Stimulated activated CD8-positive, alpha-beta memory T cell treated with anti-CD3 and anti-CD28 coated beads, Interleukin-7, amount 100 ng/mL, for 48 hours (primary cell): ENCODE measurements at places on chromosomes 1 and 21.

GRCh38 chr1:186974774-186975181 is 146.0 kb downstream of the PLA2G4A start:
- DNase-seq, result no peak

GRCh38 chr1:112927462-112927990 is 28.5 kb downstream of the SLC16A1 start:
- DNase-seq, result no peak

GRCh38 chr1:29323636-29324035 is 87.3 kb downstream of the PTPRU start:
- no peak for DNase-seq

DNA sequence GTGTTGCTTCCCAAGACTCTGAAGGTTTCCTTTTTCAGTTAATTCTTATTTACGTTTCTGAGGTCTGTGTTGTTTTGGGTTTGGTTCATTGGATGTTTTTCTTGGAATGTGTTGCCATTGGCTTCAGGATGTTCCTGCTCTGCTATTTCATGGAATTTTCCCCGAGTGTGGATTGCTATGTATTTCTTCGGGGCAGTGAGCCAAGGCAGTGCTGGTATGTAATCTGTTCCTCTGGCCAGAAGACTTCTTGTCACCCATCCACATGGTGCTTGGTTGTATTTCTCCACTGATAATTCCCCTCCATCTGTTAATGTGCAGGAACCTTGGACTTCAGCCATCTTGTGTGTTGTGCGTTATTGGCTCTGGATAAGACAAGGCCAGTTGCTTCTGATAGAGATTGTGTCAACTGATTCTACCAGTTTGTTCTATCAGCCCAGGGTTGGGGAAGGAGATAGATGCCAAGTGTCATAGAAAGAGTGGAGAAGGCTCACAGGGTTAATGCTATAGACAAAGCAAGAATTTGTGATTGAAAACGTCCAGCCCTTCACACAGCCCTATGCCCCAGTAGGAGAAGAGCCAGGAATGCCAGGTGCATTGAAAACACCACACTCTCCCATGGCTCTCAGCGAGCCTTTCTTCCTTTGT is 505.2 kb downstream of the PLPP3 start:
- no peak for DNase-seq

DNA sequence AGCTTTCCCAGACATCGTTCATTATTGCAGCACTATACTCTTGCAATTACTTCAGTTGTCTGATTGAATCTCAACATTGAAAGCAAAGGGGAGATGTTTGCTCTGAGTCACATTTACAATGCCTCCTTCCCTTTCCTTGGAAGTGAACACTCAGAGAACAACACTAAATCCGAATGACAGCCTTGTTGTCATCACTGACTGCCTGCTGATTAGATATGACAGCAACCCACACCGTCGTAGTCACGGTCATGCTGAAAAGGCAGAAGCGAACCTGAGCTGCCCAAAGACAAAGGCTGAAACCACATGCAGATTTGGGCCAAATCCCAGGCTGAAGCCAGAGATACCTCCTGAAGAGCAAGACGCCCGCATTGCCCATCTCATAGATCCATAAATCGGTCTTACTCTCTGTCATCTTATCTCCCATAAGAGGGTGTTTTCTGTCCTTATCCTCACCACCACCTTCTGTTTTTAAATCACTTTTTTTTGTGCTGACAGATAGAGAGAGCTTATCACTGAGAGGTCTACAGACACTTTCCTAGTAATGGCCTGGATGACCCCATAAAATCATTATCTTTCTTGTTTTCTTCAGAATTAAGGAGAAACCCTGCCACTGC is 47.5 kb downstream of the TMCO4 start:
- DNase-seq, result no peak

DNA sequence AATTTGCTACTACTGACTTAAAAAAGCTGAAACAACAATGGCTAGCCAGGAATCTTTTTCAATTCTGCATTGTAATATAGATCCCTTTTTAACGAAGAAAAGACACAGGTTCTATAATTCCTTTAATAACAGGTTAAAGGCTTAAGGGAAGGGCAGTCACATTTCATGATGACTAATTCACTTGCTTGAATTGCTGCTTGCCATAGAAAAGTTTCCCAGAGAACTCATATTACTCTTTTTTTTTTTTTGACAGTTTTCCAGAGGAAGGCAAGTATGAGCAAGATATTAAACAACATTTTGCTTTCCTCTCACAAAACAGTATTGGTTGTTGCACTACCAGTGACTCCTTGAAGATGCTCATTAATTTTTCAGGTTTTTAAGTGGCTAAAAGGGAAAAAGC is 60.9 kb downstream of the IL23R start:
- DNase-seq, result no peak

- no peak for DNase-seq
Measured at GRCh38 chr1:41664861-41665640, 180.6 kb upstream of the EDN2 start.

DNA sequence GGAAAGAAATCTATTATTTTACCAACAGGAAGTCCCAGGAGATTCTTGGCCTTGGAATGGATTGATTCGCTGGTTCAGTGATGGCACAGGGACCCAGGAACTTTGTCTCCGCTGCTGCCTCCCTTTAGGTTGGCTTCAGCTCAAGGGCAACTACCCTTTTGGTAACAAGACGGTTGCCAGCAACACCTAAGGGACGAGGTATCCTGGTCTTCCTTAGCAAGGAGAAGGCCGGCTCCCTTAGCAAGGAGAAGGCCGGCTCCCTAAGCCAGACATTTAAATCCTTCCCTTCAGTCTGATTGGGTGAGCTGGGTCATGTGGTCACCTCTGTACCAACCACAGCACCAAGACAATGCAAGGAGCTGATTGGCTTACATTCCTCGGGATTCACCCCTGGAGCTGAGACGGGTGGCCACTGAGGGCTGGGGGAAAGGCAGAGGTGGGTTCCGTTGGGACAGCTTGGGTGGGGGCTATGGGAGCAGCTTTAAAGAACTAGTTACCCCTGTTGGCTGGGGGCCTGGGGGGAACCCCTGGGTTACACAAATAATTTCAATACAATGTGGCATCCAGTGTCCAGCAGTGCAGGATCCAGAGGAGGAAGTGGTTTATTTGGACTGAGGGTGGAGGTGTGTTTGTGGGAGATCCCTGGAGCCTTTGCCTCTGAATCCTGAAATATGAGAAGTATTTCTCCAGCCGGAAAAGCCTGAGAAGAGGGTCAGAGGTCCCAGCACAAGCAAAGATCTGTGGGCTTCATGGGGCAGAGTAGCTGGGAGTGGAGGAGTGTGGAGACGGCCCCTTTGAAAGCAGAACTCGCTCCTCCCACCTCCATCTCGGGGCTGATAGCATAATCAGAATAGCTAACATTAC is 20.7 kb upstream of the CLIC4 start:
- no peak for DNase-seq

DNA sequence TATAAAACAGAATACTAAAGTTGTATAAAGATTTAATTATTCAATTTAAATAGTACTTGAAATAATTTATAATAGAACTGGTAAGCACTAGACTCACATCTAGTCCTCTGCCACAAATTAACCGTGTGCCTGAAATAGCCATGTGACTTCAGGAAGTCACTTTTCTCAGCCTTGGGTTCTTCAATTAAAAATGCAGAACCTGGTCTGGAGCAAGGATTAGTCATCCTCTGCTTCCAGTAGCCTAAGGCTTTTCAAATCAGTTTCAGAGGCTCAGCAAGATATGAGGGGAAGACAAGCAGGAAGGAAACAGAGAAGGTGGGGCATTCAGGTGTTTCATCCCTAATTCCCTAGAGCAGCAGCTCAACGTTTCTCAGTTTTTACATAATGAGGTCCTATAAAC is 23.0 kb downstream of the DPH5 start:
- no peak for DNase-seq

- no peak for DNase-seq
Measured at GRCh38 chr1:61287014-61287413, 204.7 kb downstream of the NFIA start.

GRCh38 chr21:31164713-31165694 is 126.7 kb upstream of the KRTAP19-8 start:
- no peak for DNase-seq

DNA sequence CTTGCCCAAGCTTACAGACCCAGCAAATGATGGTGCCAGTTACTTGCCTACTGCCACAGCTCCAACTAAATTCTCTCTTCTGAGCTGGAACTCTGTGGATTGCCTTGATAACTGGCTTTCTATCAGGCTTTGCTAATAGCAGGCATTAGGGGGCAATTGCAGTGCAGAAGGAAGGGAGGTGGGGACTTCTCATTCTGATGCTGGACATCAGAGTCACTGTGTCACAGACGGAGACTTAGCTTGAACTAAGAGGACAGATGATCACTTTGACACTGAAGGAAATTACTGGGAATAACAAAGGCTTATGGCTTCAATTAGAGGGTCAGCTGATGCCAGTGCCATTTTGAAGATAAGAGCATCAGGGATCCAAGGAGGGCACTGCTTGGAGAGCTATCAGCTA is 114.5 kb downstream of the DDX20 start:
- DNase-seq, result no peak

DNA sequence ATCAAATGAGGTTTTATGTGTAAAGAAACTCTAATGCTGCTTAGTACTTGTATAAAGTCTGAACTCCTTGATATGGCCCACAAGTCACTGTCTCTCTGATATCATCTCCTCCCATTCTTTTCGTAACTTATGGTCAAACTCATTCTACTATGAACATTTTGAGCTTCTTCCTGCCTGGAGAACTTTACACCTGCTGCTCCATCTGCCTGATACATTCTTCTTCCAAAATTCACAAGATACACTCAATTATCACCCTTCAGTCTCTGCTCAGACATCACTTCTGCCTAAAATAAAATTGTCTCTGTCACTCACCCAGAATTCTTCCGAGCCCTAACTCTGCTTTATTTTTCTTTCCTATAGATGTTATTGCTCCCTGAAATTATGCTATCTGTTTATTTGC is 192.8 kb upstream of the LYPLAL1 start:
- DNase-seq, result no peak

DNA sequence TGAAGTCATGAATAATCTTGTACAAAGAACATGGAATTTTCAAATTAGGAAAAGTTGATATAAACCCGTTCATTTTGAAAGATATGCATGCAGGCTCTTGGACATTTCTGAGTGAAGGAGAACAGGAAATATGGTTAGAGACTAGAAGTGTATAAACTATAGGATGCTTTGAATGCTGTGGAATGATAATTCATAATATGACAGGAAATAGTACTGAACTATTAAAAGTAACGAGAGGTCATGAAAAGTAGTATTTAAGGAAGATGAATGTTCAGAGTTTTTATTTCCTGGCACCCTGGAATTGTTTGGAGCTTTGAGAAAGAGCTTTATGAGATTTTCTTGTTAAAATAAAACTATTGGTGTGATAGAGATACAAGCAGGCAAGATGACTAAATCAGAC is 18.7 kb upstream of the CRB1 start:
- DNase-seq, result no peak

- no peak for DNase-seq
Measured at GRCh38 chr1:116110567-116111523, at the start of gene MAB21L3. Gene MAB21L3 (plus strand): TSS chr1:116111399. CDS start chr1:116112616, 1,217 bp downstream.

GRCh38 chr1:159958719-159959380 is 4.8 kb upstream of the SLAMF9 start:
- no peak for DNase-seq

DNA sequence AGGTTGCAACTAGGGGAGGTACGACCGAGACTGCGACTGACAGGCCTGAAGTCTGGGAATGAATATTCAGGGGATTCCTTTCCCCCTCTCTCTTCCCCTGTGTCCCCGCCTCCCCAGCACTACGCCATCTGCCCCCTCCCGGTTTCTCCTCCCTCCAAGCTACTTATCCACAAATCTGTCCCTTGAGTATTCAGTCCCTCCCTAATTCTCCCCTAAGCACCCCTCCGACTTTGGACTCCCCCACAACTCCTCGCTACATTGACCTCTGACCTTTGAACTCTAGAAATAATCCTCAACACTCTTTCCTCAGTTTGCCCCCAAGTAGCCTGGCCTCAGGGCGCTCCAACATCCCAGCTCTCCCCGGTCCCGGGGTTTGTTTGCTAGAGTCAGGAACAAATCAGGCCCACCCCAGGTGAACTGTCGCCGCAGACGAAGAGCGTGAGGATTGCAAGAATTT is 393 bp downstream of the LYSMD1 start:
- DNase-seq, result no peak

DNA sequence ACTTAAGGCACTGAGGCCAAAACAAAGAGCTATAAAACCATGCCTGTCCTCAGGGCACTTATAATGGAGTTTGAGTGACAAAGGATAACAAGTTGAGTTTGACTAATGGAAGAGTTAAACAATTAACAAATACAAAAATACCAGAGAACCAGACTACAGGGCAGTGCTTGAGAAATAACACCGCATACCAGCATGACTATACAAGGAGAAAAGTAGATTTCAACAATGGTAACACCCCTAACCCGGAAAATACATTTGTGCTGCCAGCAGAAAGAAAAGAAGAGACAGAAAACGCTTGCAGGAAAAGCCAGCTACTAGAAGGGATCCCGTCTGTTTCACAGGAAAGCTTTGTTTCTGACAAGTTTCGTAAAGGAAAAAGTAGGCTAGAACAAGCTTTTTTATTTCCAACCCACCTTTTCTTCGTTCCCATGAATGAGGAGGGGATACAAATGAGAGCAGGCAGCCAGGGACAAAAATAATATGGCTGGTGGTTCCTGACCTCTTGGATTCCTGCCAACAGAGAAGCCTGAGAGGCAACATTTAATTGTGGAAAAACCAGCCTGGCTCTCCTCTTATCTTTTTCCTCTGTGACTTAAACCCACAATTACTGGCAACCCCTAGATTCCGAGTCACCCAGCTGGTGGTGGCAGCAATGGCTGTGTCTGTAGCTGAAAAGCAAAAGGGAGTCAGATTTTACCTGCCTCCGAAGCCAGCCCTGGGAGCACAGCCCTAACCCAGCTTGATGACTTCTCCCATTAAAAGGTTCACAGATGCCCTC is 56.5 kb downstream of the WLS start:
- no peak for DNase-seq

GRCh38 chr21:34615487-34615814 is 538 bp upstream of the RCAN1 start:
- no peak for DNase-seq

DNA sequence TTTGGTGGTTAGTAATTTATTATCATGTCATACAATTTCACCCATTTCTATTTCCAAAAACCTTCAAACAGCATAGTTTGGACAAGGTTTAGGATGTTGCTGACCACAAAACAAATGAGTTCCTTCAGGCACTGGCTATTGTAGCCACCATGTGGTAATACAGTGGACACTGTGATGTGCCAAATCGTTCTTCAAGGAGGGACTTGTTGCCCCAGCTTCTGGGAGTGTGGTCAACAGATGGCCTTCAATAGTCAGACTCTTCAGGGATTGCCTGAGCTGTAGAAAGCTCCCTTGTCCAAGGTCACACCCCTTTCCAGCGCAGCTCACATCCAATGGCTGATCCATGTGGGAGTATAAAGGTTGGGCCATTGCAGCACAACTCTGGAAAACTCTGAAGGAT is 2.6 kb downstream of the PDE4B start:
- DNase-seq, result no peak

- no peak for DNase-seq
Measured at GRCh38 chr21:37145635-37146111, 72.6 kb downstream of the TTC3 start.
